ENCODE measurements at places on chromosomes 16 and 17.
A peak's percentile ranks its signal among the peaks of the same experiment; 100 is the strongest.

GRCh38 chr16:84603140-84603816, 14.6 kb downstream of the COTL1 start:
- DNase-seq = no peak

DNA sequence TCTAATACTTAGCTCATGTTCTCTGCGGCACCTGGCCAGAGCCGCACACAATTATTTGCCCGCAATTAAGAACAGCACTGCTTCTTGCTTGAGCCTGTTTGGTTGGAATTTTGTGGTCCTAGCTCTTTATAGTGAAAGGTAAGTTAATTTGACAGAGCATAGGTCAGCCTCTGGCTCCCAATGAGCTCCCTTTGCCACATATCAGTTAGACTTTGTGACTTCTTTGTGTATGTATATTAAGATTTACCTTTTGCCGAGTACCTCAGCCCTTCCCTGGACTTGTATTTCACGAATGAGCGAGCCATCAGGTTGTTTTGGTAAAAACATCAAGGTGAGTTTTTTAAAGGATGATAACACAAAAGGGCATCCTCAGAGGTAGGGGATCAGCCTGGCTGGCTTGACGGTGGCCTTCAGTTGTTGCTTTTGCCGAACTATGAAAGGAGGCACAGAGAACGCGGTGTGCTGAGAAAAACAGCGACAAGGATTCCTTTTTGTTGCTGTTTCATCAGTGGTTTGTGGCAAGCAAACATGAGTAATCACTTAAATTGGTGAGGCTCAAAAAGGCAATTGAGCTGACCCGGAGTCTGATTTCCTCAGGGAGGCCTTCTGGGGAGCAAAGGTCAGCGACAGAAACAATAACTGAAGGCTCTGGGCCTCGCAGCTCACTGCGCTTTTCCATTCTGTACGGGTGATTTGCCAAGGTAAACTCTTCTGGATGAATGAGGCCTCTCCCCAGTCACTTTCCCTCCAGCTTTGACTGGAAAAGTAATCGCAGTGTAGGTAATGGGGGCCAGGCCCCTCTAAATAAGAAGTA, 163.6 kb downstream of the HS3ST3A1 start:
- DNase-seq = no peak

GRCh38 chr16:4316108-4316863, 419 bp downstream of the GLIS2 start:
- no peak for DNase-seq

- no peak for DNase-seq
Measured at GRCh38 chr16:85065099-85065498, 37.5 kb downstream of the KIAA0513 start.

DNA sequence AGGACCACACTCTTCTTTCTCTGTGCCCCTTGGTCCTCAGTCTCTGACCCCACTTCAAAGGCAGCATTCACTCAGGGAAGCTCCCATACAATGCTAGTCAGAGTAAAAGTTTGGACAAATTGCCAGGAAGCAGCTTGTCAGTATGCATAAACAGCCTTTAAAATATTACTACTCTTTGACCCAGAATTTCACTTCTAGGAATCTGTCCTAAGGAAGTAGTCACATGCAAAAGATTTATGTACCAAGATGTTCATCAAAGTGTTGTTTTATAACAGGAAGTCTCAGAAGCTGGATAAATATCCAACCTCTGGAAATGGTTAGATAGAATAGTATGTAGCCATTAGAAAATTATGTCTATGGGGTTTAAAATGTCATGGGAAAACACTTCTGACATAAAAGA, 31.0 kb downstream of the MAPT start:
- no peak for DNase-seq

- DNase-seq = no peak
Measured at GRCh38 chr16:88588148-88588547, 17.9 kb downstream of the ZC3H18 start.

DNA sequence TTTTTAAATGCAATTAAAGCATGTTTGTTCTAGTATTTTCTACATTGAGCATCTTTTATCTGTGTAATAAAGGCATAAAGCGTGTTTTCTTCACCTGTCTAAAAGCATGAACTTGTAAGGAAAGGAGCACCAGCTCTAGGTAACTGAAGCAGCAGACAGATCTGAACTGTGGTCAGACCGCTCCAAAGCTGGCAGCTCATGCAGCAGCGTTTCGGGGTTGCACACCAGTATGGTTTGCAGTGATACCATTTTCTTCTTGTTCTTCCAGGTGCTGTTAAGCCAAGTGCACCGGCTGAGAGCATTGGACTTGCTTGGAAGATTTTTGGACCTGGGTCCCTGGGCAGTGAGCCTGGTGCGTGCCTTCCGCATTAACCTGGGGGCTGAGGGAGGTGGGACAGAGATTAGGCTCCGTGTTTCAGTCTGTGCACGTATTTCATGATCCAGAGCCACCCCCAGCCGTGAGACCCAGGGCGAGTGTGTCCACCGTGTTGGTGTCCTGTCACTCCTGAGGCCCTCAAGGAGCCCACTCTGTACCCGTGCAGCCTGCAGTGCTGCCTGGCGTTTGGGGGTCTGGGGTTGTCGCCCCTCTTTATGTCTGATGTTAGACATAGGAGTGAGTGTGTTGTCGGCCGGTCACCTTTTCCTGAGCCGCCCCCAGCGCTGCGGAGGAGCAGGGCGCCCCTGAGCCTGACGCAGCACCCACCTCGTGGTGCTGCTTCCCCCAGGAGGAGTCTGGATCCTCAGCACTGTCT, 136.3 kb upstream of the CHMP6 start:
- DNase-seq = no peak

DNA sequence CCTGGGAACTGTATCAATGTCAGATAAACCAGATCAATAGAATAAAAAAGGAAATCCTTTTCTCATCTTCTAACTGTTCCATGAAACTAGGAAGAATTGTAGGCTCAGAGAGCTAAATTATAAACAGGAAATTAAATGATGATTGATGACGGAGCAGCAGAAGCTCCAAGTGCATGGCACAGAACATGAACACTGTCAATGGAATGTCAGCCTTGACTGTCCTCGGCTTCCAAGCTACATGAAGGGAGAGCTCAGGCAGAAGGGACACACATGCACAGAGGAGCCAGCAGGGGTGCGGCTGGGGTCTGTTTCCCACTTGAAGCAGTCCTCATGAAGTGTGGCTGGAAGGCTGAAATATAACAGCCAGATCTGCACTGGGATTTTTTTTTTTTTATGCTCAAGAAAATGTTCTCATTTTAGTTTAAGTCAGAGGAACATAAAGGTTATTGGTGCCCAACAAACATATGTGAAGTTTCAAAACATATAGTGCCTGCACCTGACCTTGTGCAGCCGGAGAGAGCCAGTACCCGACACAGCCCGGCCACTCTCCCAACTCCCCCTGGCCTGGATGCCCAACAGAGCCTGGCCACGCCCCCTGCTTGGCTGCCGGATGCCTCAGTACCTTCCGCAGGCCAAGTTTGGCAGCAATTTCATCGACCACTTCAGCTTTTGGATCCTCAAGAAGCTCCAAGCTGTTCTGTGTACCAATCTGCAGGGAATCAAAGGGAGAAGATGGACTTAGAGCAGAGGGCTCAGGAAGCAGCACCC, 37.0 kb downstream of the NPLOC4 start:
- no peak for DNase-seq

DNA sequence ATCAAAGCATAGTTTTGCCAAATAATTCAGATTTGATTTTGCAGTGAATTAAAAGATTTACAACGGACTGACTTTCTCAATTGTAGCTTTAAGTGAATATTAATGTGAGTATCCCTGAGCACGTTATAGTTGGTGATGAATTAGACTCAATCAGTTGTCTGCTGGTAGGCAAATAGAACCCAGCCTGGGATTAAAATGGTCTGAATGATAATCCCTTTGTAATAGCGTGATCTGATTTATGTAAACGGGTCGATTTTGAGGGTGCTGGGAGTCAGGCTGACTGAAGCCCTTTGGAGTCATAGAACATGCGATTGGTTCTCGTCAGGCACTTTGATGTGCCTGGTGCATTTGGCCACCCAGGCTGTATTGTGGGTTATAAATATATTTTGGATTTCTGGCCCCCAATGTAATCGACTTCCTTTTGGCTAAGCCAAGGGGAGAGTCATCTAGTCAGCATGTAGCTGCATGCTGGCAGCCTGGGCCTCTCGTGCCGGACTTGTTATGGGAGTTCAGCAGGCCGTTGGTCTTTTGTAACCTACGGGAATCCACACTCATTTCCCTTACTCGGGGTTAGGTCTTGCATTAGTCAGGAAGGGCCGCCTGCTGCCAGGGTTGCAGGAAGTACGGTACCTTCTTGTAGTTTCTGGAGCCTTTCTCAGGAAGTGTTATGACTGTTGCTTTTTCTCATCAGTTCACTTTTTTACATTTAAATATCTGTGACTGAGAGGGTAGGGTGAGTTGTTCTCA, 5.4 kb downstream of the PGS1 start:
- no peak for DNase-seq

- no peak for DNase-seq
Measured at GRCh38 chr16:1333149-1333812, at the start of gene BAIAP3. TSS of gene BAIAP3 (plus strand) at chr16:1333645. CDS start at chr16:1338550, 4,905 bp downstream.

DNA sequence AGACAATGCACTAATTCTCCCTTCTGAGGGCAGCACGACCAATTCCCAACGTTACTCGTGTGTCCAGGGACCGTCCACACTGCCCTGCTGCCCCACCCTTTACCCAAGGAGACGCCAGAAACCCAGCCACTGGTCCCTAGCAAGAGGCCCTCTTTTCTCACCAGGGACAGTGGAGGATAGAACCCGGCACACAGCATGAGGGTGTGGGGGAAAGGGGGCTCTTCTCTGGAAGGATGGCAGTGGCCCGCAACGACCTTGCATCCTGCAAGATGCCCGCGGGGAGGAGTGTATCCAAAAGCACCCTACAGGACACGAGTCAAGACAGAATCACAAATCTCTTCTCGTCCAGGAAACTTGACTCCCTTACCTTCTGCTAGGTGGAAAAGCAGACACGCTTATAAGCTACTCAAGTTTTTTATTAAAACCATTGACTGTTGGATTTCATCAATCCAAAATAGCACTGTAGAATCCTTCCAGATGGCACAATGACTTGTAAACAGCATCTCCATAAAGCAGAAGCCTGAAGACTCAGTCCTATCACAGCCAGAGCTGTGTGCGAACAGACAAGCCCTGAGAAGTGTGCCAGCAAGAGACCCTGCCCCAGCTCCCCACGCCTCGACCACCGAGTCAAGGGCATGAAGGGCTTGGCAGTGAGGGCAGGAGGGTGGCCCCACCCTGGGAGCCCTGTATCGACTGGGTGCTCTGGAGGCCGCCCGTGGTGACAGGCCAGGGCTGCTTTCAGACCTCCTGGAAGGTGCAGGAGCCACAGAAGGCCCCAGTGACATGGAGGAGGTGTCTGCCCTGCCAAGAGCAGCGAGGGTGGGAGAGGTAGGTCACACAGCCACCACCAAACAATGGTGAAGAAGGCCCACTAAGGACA, 103.8 kb downstream of the ANKRD11 start:
- no peak for DNase-seq

GRCh38 chr16:49855280-49855821, 561 bp downstream of the ZNF423 start:
- DNase-seq = no peak

- no peak for DNase-seq
Measured at GRCh38 chr17:280216-280615, 72.4 kb downstream of the RPH3AL start.

GRCh38 chr17:8755590-8756255, 2.6 kb downstream of the SPDYE4 start:
- DNase-seq = no peak

GRCh38 chr17:68456339-68457167, 743 bp downstream of the WIPI1 start:
- peak; percentile 64 for DNase-seq

DNA sequence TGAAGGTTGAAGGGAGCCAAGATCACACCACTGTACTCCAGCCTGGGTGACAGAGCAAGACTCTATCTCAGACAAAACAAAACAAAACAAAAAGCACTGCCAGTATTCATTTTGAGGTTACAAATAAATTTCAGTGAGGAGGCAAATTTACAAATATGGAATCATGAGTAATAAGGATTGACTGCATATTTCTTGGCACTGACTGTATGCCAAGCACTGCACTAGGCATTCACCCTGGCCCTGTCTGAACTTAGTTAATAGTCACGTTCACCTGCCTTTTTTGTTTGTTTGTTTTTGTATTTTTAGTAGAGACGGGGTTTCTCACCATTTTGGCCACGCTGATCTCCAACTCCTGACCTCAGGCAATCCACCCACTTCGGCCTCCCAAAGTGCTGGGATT, 5.1 kb downstream of the LDAF1 start:
- DNase-seq = no peak

- no peak for DNase-seq
Measured at GRCh38 chr16:88456356-88457292, 3.5 kb downstream of the ZFPM1 start.

DNA sequence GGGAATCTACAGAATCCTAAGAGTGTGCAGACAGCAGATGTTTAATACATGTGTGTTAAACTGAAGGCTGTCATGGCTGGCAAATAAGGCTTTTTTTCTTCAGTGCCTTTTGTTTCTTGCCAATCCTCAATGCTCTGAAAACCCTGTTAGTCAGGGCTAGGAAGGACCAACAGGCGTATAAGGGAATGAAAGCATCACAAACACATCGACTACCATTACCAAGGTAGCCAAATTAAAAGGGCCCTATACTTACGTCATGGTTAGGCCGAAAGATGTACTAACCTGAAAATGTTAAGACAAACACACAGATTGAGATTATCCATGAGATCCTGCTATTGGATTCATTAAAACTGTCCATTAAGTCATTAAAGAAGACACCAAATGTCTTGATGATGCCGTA, 13.1 kb downstream of the SLC16A6 start:
- DNase-seq = no peak

- no peak for DNase-seq
Measured at GRCh38 chr17:62343764-62344270, 36.5 kb upstream of the EFCAB3 start.

DNA sequence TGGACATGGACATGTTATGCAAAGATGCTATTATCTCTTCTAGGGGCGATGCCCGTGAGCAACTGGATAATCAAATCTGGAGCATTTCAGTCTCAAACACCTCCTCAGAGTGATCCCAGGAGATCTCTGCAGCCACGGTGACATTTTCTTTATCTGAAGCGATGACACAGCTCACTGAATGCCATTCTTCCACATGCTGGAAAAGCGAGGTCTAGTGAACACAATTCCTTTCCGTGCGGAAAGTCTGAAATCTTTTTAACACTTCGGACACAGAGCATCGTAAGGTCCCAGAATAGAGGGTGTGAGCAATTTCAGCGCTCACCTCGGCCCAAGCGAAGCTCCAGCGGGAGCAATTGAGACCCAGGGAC, 531 bp upstream of the HASPIN start:
- no peak for DNase-seq
